ENCODE measurements at places on chromosomes 16 and 17.

DNA sequence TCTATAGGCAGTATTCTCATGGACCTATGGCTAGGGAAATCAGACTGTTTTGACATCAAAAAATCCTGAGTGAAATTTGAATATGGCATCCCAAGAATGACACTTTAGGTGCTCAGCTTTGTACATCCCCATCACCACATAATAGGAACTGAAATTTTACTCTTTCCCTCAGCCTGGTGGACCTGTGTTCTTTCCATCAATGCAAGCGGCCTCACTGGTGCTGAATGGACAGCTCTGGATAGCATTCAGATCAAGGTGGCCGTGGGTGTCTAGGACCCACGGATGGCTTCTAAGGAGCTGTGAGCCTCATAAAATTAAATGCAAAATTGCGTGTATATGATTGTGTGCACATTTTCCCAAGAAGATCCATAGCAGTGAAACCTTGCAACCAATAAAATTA lies 152.6 kb downstream of the MAP2K6 start:
- DNase-seq, result no peak

DNA sequence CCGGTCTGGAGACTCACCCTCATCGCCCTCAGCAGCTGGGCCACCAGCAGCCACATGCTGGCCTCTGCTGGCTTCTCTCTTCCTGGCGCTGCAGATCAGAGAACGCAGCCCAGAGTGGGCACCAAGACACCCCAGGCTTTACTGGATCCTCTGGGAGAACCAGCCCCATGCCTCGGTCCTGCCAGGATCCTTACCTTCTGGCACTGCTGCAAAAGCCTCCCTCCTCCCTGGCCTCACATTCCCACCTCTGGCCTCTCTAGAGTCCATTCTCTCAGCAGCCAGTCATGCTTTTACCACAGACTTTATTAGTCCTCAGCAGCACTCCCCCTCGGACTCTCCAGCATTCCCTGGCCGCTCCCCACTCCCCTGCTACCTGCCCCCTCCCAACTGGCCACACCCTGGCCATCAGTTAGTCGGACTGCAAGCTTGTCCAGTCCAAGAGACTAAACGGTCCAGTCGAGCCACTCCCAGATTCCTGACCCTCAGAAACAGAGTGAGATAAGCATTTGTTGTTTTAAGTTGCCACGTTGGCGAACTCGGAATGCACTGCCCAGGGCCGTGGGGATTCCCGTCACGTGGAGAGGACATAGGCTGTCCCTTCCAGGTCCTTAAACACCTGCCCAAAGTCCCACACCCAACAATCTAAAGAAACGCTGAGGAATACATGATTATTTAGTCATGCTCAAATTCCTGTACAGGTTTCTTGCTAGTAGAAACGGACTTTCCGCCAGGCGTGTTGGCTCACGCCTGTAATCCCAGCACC lies 5.9 kb upstream of the SPG7 start:
- DNase-seq, result no peak

- no peak for DNase-seq
These were observed 4.4 kb upstream of the CSNK1D start for GRCh38 chr17:82277851-82278250.

DNA sequence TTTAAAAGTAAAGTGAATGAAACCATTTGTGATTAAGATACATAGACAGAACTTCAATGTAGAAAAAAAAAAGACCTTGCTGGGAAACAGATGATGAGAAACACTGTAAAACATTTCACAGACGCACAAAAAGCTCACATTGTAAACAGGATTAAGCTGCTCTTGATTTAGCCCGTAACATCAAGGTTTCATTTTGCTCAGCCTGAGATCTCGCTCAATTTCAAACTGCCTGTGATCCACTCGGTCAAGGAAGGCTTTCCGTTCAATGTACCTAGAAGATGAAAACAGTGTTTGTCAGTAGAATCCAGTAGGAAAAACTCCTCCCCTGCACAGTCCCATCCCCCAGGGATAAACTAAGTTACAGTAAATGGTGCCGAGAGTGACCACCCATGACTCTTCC lies 42.3 kb upstream of the BCAR1 start:
- DNase-seq, result no peak

- no peak for DNase-seq
These were observed 15.4 kb upstream of the HSBP1 start for GRCh38 chr16:83792391-83792790.

- no peak for DNase-seq
These were observed 30.7 kb upstream of the SSTR2 start for GRCh38 chr17:73133911-73134649.

GRCh38 chr17:39026980-39027451 lies 59.8 kb upstream of the FBXO47 start:
- no peak for DNase-seq

GRCh38 chr17:68579194-68579927 lies 21.8 kb downstream of the FAM20A start:
- DNase-seq, result no peak

DNA sequence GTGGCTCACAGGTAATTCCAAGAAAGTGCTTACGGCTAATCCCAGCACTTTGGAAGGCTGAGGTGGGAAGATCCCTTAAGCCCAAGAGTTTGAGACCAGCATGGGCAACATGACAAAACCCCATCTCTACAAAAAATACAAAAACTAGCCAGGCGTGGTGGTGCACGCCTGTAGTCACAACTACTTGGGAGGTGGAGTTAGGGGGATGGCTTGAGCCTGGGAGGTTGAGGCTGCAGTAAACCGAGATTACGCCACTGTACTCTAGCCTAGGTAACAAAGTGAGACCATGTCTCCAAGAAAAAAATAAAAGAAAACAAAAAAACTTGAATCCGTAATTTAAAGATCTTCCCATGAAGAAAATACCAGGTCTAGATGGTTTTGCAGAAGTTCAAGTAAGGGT lies 5.0 kb downstream of the ICAM2 start:
- no peak for DNase-seq

- no peak for DNase-seq
These were observed 58.1 kb downstream of the CYB5B start for GRCh38 chr16:69482410-69482991.

- DNase-seq, result no peak
These were observed 29.7 kb downstream of the BRIP1 start for GRCh38 chr17:61833536-61834193.

DNA sequence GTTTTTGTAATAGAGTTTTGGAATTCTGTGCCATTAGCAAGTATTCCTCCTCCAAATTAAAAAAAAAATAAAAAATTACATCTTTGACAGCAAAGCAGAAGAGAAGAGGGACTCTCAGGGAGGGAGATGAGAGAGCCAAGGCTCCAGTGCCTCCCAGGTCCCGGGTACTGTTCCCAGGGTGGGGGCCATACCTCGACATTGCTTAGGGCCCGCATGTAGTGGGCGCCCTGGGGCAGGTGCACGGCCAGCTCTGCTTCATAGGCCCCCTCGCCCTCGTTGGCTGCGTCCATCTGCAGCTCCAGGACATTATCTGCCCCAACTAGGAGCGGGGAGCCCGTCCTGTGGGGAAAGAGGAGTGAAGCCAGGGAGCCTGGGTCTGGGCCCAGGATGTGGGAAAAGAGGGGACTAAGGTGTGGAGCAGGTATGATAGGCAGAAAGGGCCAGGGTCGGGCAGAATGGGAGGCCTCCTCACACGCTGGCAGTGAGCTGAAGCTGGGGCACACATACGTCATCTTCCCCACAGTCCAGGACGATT lies 11.2 kb downstream of the ITGA2B start:
- no peak for DNase-seq

DNA sequence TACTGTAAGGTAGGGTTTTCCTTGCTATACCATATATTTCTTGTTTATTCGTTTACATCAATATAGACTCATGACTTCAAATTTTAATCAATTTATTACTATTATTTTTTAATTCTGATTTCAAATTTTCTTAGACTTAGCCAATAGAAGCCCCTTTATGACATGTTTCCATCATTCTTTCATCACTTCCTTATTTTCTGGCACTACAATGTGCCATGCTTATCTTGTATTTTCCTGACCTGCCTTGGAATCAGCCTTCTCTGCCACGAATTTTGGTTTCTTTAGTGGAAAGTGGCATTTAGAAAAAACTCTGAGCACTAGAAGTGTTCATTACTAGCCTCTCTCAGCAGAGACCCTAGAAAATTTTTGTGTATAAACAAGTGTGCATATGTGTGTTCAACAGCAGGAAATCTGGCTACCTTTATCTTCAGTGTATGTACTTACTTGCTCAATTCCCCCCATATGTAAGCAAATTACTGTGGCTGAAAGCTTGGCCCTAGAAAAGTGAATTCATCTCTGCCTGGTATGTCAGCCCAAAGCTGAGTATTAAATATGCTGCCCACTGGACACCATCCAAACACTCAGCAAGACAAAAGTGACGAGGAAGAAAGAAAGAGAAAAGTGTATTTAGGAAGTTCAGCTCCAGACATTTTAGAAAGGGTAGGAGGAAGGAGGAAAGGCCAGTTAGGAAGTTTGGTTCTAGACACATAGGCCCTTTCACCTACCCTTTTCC lies 4.0 kb downstream of the STXBP4 start:
- no peak for DNase-seq

- DNase-seq, result no peak
These were observed 659.4 kb upstream of the EEF2KMT start for GRCh38 chr16:5756969-5757368.

DNA sequence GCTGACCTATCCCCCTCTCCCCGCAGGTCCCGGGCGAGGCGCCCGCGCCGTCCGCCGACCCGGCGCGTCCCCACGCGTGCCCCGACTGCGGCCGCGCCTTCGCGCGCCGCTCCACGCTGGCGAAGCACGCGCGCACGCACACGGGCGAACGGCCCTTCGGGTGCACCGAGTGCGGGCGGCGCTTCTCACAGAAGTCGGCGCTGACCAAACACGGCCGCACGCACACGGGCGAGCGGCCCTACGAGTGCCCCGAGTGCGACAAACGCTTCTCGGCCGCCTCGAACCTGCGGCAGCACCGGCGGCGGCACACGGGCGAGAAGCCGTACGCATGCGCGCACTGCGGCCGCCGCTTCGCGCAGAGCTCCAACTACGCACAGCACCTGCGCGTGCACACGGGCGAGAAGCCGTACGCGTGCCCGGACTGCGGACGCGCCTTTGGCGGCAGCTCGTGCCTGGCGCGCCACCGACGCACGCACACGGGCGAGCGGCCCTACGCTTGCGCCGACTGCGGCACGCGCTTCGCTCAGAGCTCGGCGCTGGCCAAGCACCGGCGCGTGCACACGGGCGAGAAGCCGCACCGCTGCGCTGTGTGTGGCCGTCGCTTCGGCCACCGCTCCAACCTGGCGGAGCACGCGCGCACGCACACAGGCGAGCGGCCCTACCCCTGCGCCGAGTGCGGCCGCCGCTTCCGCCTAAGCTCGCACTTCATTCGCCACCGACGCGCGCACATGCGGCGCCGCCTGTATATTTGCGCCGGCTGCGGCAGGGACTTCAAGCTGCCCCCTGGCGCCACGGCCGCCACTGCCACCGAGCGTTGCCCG lies 10.3 kb downstream of the ZNF771 start:
- peak; percentile 77 for DNase-seq

GRCh38 chr17:63275318-63275970 lies 170.7 kb downstream of the CYB561 start:
- DNase-seq, result no peak

- no peak for DNase-seq
These were observed 78.8 kb downstream of the BRIP1 start for GRCh38 chr17:61784510-61784909.

DNA sequence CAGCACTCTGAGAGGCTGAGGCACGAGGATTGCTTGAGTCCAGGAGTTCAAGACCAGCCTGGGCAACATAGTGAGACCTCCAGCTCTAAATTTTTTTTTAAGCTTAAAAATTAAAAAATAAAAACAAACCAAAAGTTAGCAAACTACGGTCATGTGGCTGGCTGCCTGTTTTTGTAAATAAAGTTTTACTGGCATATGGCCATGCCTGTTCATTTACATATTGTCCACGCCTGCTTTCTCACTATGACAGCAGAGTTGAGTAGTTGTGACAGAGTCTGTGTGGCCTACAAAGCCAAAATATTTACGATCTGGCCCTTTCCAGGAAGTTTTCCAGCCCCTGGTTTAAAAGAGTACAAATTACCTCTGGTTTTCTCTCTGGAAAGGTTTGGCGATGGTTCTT lies 3.3 kb downstream of the SLX4 start:
- no peak for DNase-seq

- DNase-seq, result no peak
These were observed 946.3 kb downstream of the KCNJ2 start for GRCh38 chr17:71115669-71115972.

DNA sequence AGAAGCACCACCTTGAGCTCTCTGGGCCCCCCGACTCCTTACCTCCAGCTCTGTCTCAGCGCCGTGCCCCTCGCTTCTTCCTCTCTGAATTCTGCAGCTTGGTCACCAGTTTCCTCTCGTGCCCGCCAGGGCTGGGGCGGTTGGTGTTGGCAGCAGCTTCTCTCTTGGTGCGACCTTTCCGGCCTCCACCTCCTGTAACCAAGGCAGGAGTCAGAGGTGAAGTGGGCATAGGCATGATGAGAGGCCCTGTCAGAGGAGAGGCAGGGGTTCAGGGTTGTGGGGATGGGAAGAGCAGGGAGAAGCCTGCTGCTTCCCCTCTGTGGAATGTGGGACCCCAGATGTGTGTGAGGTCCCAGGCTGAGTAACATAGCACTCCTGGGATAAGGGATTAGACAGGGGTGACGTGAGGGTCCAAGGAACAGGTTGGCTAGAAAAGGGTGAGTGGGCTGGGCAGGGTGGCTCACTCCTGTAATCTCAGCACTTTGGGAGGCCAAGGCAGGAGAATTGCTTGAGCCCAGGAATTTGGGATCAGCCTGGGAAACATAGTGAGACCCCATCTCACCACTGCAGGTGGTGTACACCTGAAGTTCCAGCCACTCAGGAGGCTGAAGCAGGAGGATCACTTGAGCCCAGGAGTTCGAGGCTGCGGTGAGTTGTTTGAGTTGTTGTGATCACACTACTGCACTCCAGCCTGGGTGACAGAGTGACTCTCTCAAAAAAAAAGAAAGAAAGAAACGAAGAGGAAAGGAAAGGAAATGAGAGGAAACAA lies 626 bp downstream of the NUPR1 start:
- DNase-seq, result no peak

- no peak for DNase-seq
These were observed 146.4 kb upstream of the CIBAR2 start for GRCh38 chr16:85258629-85259028.

DNA sequence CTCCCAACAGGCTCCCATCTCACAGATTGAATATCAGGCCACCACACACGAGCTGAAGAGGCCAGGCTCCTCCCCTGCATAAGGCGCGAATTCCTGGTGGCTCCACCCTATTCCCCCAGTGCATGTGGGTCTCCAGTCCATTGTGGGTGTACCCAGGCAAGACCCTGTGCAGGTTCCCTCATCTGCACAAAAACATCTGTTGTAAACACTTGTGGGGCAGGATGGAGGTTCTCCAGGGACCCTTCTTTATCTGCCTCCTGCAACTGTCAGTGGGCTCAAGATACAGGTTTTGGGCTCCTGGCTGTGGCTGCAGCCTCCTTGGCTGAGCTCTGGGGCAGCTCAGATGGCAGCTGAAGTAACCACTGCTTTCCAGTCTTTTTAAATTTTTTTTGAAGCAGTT lies 17.6 kb upstream of the LGALS9 start:
- no peak for DNase-seq

- no peak for DNase-seq
These were observed 56.0 kb downstream of the RAP1GAP2 start for GRCh38 chr17:2852221-2852620.

Data from activated CD8-positive, alpha-beta memory T cell treated with anti-CD3 and anti-CD28 coated beads for 4 hours (primary cell).